Astrocyte of the spinal cord (primary cell): ENCODE measurements at places on chromosomes 2 and 18.
A peak's percentile ranks its signal among the peaks of the same experiment; 100 is the strongest.

DNA sequence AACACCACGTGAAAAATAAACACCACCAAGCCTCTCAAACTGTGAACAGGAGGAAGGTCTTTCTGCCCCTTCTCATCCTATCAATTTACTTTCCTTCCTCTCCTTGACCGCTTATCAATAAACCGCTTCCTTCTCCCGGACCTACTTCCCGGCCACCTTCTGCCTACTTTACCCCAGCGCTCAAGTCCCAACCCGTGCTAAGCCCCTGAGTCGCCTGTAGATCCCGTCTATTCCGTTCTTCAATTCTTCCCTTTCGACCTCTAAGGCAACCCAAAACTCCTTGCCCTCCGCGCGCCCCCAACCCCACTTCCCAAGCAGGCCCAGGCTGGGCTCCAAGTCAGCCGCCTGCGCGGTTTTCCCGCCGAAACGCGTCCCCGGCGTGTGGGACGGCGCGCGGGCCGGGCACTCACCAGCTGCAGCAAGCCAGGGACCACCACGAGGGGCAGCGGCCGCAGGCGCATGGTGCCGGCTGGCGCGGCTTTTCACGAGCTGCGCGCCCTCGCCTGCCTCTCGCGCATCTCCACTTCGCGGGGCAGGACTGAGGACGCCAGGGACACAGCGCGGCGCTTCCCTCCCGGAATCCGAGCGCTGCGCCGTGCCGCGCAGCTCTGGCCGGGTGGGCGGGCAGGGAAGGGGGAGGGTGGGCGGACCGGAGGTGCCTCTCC lies at the start of gene NXPH2:
Gene NXPH2 (minus strand): TSS at position 610 of the 665 bp plus-strand sequence. CDS start 149 bp downstream, at position 461.
- DNase-seq: no peak

GRCh38 chr2:27078267-27079194 lies at the start of gene EMILIN1:
TSS of gene EMILIN1 (plus strand) at chr2:27078615. CDS start at chr2:27079066, 451 bp downstream.
- peak; percentile 96 for DNase-seq

- DNase-seq: peak; percentile 50
These were observed 678.8 kb downstream of the KCNJ3 start for GRCh38 chr2:155377266-155377680.

DNA sequence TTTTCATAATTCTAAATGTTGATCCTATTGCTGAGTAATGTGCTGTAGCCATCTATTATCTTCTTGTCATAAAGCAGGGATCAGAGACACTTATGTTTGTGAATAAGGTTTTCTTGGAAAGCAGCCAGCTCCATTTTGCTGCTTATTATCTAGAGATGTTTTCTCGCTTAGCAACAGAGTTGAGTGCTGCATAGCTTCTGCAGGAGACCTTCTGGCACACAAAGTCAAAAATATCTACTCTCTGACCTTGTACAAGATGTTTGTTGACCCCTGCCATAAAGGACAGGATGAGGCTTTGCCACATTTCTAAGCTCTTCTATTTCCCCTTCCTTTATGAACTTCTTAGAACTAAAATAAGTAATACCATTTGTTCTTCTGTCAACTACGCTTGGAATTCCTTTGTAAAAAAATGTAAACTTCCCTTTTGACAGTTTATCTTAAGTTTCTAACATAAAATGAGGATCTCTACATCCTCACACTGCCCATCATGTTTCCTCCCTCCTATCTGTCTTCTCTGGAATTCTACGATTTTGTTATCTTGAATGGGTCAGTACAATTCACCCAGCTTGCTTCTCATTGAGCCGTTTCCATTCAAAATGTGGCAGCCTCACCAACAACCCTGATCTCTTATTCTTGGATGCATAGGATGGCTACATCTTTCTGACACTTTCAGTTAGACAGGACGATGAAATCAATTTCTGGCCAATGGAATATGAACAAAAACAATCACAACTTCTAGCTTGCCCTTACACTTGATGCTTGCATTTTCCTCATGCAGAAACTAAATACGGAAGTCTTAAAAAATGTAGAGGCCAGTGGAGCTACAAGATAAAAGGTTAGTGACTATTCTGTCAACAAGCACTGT lies 1377.0 kb downstream of the SUCLG1 start:
- peak; percentile 69 for DNase-seq

- peak; percentile 54 for DNase-seq
These were observed 107.9 kb upstream of the IL1R2 start for GRCh38 chr2:101883860-101884259.

GRCh38 chr2:17878281-17879136 lies at the start of gene KCNS3:
TSS of gene KCNS3 (plus strand) at chr2:17878667. CDS start at chr2:17931009, 52,342 bp downstream.
- DNase-seq: peak; percentile 8

- DNase-seq: no peak
These were observed 4.2 kb downstream of the SMAD2 start for GRCh38 chr18:47926101-47926850.

DNA sequence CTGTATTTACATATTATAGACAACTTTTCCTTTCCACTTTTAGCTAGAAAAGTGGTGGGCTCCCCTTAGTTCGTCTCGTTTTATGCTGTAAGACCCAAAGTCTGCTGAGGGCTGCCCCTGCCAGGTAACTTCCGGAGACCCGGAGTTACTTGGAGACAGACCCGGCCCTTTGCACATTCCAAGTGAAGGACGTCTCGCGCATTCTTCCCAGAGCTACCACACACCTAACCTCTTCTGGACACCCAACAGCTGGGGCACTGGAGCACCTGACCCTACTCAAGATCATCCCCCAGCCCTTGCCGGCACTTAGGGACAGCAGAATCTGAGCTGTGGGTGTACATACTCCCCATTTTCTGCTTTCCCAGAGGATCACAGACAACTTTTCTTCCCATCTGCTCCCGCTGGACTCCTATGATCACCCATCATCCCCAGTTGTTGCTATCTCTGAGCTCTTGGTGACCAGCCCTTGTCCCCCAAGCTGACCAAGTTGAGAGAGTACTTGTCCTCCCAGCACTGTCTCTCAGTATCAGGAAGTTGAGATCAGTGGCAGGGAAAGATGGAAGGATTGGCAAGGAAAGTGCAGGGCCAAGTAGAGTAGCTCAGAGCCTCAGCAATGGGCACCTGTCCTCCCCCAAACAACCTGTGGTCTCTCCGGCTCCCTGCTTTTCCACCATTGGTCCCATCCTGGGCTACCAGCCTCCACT lies 8.4 kb upstream of the SATB2 start:
- DNase-seq: no peak

DNA sequence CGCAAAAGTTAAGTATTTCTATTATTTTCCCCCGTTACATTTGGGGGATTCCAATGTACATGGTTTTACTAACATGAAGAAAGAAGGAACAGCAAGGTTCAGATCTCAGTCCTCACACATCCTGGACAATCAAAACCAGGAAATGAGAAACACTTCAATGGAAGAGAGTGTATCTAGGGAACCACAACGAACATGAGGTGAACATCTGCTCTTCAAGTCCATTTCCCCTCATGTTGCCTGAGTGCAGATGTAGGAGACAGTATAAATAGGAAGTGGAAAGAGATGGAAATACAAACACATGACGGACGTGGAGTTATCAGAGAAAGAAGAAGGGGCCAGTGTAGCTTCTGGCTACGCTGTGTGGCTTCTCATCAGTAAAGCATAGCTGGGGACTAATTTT lies 52.6 kb downstream of the CHN1 start:
- peak; percentile 31 for DNase-seq

- peak; percentile 58 for DNase-seq
These were observed 17.7 kb upstream of the NFE2L2 start for GRCh38 chr2:177282181-177282641.

- no peak for DNase-seq
These were observed 6.6 kb downstream of the DTYMK start for GRCh38 chr2:241680044-241680443.

- DNase-seq: no peak
These were observed 784.8 kb upstream of the ID2 start for GRCh38 chr2:7896940-7897487.

- DNase-seq: peak; percentile 5
These were observed 128.3 kb upstream of the ATP5MC3 start for GRCh38 chr2:175309799-175310198.

DNA sequence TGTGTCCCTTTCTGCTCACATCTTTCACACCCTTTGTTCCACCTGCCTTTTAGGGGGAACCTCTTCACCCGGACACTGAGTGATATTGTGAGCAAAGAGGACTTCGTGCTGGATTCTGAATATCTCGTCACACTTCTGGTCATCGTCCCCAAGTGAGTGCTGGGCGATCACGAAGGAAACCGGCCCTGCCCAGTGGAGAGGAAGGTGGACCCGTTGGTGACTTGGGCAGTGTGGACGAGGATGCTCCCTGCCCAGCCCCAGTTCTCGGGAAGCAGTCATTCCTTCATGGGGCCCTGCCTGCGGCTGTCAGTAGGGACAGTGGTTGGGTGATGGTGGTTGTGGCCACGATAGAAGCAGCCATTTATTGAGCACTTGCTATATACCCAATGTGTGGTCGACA lies 40.8 kb downstream of the PDIA6 start:
- no peak for DNase-seq

GRCh38 chr2:109177635-109178034 lies 48.6 kb downstream of the SH3RF3 start:
- DNase-seq: no peak

- DNase-seq: no peak
These were observed 6.3 kb downstream of the YES1 start for GRCh38 chr18:805755-806110.

DNA sequence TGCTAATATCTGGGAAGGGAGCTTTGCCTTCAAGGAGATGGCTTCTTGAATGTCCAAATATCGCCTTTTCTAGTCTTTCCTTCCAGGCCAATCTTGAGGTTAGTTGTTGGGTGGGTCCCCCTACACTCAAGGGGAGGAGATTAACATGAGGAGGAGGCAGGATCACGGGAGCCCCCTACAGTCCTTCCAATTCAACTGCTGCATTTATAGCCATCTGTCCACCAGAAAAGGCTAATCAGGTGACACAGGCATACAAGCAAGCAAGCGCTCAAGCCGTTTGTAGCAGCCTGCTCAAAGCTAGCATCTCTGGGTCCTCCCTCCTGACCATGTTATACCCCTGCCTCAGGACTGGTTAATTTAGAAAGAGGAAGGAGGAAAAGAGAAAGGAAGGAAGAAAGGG lies 87.6 kb downstream of the MRPS9 start:
- no peak for DNase-seq

- DNase-seq: no peak
These were observed 174.8 kb downstream of the BCL2 start for GRCh38 chr18:63144748-63145147.

- DNase-seq: peak; percentile 28
These were observed 828.6 kb upstream of the POU3F3 start for GRCh38 chr2:104025295-104025694.

DNA sequence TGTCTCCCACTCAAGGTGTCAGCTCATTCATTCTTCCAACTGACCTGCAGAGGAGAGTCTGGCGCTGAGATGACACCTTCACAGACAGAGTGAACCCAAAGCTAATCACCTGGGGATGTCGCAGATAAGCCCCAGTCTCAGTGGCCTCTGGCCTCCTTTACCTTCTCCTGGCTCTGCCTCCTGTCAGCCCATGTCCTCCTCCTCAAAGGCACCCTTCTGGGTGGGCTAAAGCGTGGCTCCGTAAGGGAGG lies 194.1 kb downstream of the MIB1 start:
- DNase-seq: no peak

DNA sequence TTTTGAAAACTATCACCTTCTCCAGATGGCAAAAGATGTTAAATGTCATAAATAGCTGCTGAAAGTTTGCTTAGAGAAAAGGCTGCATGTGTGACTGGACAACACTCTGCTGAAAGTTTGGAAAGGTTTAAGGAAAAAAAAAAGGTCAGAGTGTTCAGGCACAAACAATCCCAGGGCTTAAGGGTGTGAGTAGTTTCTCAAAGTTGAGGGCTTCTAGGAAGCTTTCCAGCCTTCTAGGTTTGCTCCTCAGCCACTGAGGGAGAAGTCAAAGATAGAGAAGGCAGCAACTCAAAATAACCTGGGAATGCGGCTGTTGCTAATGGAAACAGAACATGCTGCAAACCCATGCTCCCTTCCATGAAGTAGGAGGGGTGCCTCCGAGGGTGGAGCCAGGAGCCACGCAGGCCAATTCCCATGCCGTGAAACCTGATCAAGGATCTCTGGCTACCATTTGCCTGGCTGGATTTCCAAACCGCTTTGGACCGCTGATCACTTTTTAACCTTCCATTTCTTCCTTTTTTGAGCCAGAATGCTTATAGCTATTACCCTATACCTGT lies 88.0 kb downstream of the TEX51 start:
- no peak for DNase-seq

- DNase-seq: peak; percentile 52
These were observed 31.6 kb downstream of the TWSG1 start for GRCh38 chr18:9366126-9366714.

DNA sequence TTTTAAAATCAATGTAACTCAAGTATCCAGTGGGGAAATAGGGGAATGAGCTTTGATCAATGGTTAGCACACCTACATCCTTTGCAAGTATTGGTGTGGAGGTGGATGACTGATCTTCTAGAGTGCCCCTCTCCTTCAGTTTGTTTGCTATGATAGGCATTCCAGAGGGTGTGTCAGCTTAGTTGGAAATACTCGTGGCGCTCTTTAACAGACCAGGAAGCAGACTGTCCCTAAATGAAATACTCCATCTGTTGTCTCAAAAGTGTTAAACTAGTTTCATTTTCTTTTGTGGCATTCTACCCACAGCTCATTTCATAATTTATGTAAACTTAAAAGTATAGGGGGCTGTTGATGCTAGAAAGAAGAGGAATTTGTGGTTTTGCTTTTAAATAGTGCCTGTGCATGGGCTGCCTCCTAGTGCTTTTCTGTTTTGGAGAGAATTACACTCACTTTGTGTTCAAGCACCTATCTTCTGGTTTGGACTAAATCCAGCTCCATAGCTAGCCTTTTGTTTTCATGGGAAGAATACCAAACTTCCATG lies 66.2 kb downstream of the STAT1 start:
- DNase-seq: peak; percentile 87

- no peak for DNase-seq
These were observed 133.9 kb downstream of the GFPT1 start for GRCh38 chr2:69253112-69253511.

GRCh38 chr2:72994991-72995380 lies 76.5 kb downstream of the SFXN5 start:
- DNase-seq: no peak

- DNase-seq: no peak
These were observed 30.4 kb downstream of the RAMP1 start for GRCh38 chr2:237889811-237890210.

- peak; percentile 23 for DNase-seq
These were observed at the start of gene DYSF for GRCh38 chr2:71453404-71454220. TSS of gene DYSF (plus strand) at chr2:71453561.

DNA sequence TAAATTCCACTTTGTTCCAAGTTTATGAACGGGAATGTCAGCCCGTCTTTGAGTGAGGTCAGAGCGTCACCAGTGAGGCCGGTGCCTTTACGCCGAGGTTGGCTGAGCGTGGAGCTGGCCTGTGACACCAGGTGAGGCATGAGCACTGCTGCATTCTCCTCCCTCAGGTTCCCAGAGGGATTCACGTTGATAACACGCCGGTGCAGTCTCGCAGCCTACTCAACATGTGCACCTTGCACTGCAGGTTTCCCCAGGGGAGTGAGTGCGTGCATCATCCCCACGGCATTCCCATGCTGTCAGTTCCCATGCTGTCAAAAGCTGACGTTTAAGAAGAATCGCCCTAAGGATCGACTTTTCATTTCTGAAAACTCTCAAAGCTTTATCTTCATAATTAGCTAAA lies 213.3 kb downstream of the LDLRAD4 start:
- no peak for DNase-seq
